ENCODE measurements at places on chromosomes 2 and 18. TPM values are rescaled to one million over a fixed set of nuclear protein-coding genes. Genes with fewer than 3 reads are reported as not detected.

GRCh38 chr2:25125976-25126375 is 42.4 kb downstream of the POMC start:
- no peak for DNase-seq

GRCh38 chr2:121707920-121708361 is 28.7 kb downstream of the NIFK start:
- DNase-seq = no peak

The PCGF1 gene
- 24.4 TPM for total RNA-seq

The TBR1 gene
- total RNA-seq = not detected

The SLC4A5 gene
- 5.9 TPM for total RNA-seq

The TRIP12 gene
- 228 TPM for total RNA-seq

Measured in progenitor cell of endocrine pancreas (in vitro differentiated cells).